ENCODE measurements at places on chromosomes 3 and 15. TPM values are rescaled to one million over a fixed set of nuclear protein-coding genes. Genes with fewer than 3 reads are reported as not detected.

The MITF gene
- 4.3 TPM for total RNA-seq

The SAMMSON gene
- total RNA-seq = 0.48 TPM

The POLQ gene
- total RNA-seq = 9.9 TPM

The GJD2 gene
- total RNA-seq = not detected

The PRR20G gene
- not detected for total RNA-seq

The ZBED2 gene
- total RNA-seq = not detected
